ENCODE measurements at places on chromosomes 5 and 9.

- no peak for DNase-seq
These were observed 24.4 kb downstream of the NCS1 start for GRCh38 chr9:130196643-130197042.

DNA sequence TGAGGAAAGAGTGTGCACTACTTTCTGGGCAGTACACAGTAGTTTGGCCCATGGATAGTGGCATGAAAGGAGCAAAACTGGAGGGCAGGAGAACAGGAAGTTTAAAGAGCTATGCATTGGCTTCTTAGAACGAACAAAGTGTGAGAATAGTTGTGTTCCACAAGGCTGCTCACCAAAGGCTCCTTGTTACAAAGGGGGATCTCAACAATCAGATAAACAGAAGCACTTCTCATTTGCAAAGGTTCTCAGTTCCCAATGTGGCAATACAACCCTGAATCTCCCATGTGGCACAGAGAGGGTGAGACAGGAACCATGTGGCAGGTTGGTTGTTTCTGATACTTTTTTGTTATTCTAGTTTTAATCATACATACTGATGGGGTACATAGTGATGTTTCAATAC, 158.4 kb downstream of the CARTPT start:
- no peak for DNase-seq

DNA sequence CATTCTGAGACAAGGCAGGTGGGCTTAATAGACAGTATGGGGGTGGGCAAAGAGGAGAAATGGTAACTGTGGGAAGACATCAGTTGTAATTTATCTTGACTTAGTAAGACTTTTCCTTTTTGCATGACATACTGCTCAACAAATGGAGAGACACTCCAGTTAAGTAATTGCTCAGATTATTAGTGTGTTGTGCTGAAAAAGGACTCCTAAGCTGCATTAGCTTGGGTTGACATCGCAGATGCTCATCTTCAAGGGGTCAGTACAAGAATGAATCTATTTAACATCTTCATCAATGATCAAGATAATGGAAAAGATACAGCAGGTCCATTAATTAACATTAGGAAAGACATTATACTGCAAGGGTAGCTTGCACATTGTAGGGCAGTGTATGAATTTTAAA, 181.1 kb upstream of the ELAVL2 start:
- DNase-seq: no peak

GRCh38 chr5:52041842-52042241, 658.6 kb downstream of the ISL1 start:
- no peak for DNase-seq

- DNase-seq: no peak
These were observed 266.8 kb downstream of the MAT2B start for GRCh38 chr5:163772241-163772640.

DNA sequence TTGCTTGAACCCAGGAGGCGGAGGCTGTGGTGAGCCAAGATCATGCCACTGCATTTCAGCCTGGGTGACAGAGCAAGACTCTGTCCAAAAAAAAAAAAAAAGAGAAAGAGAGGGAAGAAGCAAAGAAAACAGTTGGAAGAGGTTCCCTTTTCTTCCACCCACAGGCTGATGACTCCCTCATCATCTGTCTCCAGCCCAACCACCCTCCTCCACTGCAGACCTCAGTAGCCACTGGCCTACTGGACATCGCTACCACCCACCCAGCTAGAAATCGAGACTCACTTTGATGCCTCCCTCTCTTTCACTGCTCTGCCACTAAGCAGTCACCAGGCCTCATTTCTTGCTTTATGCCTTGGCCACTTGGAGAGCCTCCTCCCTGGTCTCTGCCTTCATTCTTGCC, 71.2 kb downstream of the NIPSNAP3B start:
- DNase-seq: no peak

DNA sequence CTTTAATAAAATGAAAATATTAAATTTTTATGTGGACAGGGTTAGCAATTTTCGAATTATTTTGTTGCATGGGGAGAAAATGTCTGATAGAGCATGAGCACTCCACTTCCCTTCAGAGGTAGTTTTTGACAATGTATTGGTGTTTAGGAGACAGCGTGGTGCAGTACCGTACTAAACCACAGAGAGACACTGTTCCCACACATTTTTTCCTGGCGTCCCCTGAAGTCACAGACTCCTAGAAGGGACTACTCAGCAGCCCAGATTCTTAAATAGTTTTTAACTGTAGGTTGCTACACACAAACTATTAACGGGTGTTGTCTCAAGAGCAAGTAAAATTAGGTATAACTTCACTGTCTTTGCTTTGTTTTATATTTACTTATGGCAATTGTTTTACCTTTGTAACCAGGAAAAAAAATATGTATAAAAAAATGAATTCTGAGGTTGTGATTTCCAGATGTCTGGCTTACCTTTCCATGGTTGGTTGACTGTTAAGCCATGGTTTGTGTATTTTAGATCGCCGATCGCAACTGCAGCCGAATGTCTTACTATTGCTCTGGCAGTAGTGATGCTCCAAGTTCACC, 171.2 kb downstream of the DOCK8 start:
- no peak for DNase-seq

DNA sequence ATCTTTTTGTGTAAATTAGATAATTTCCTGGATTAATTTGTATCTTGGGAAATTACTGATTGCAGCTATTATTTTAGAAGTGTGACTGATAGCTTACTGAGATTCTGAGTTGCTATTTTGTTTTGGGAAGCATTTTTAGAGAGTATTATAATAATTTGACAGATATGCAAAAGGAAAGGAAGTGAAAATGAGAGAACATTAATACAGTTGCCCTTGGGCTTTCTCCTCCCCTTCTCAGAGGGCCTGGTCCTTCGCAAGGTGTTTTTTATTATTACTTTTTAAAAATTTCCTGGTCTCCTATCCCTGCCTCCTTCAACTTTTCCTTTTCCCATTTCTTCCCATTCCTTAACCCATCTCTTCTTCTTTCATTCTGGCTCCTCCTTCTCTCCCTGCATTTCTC, 32.6 kb downstream of the UBAP1 start:
- no peak for DNase-seq

GRCh38 chr9:38066197-38066913, 2.7 kb downstream of the SHB start:
- no peak for DNase-seq

DNA sequence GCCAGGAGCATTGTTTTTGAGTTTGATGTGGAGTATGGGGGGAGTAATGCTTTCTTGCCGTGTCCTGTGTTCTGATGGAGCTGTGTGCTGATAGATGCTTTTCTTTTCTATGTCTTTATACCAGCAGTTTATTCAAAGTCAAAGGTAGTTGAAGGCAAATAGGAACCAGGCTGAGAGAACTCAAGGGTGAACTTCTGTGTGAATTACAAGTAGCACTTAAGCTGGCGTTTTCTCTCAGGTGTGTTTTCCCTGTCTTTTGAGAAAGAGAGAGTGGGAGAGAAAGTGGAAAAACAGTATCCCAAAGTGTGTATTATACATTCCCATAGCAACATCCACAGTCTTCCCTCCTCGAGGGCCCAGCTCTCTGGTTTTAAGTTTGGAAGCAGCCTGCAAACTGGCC, 1.5 kb downstream of the TNFAIP8 start:
- no peak for DNase-seq

DNA sequence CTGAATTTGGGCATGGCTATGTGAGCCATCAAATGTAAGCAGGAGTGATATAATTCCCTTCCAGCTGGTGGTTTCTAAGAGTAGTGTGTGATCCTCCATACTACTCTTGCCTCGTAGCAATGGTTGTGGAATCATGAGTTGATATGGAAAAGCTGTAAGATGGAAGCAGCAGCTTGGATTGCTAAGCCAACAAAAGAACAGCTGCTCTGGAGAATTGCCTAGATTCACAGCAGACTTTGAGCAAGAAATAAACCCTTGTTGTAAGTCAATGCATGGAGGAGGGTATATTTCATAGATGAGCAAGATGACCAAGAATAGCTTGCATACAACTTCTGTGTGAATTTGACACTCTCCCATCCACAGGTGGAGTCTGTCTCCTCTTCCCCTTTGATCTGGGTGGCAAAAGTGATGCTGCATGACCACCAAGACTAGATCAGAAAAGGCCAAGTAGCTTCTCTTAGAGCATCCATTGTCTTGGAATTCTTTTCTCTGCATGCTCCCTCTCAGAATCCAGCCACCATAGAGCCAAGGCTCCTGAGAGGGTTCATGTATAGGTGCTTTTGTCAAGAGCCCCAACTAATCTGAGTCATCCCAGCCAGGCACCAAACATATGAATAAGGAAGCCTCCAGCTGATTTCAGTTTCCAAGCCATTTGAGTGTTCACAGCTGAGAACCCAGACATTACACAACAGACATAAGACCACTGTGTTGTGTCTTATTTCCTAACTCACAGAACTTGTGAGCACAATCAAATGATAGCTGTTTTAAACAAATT, 79.0 kb downstream of the PRLR start:
- DNase-seq: no peak

DNA sequence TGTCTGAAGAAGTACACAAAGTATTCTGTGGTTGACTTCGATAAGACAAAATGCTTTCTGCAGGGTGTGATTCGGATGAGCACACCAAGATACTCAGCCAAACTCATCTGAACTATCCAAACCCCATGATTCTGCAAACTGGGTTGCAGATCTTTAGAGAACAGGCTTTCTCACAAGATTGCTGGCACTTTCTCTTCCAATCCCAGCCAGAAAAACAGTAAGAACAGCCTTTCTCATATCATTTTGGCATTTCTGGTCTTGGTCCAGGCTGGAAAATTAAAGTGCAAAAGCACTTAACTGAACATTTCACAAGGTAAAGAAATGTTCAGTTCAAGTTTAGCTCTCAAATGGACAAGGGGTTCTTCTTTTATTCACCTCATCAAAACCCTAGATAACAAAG, 269.1 kb downstream of the NR2F1-AS1 start:
- DNase-seq: no peak

GRCh38 chr5:96962540-96962991, 26.7 kb downstream of the LNPEP start:
- DNase-seq: no peak

DNA sequence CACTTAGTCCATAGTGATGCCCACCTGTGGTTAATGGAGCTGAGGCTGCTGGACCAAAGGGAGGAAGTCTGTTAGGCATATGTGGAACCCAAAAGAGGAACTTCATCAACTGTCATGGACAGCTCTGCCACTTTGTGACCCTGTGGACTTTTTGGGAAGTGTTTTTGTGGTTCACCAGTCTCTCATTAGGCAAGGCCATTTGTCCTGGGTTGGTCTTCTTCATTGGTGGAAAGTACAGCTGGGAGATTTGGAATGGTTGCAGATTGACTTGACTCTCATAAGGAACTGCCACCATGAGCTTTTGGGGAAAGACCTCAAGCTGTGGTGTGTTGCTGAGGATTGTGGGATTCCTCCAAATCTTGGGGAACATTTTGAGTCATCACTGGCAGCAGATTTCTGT, 31.9 kb upstream of the IL12B start:
- DNase-seq: no peak

GRCh38 chr9:94717761-94718160, 8.7 kb upstream of the AOPEP start:
- DNase-seq: no peak

DNA sequence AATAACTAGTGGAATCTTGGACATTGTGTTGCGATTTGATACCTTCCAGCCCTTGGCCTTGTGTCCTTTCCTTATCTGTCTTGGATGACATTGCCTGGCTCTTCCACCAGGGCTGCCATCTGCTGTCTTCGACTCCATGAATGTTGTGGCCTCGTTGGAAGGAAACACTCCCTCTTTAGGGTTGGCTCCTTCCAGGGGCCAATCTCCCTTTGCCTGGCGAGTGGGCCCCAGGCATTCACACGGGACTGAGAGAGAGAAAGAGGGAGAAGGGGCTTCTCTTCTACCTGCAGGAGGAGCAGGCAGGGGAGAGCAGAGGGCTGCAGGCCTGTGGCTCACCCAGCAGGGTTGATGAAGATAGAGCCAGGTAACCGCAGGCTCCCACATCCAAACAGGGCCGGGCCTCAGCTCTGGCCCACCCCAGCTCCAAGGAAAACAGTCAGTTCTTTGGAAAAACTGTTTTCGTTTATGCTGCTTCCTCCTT, 31.3 kb downstream of the FGF1 start:
- DNase-seq: no peak

- DNase-seq: no peak
These were observed 15.7 kb downstream of the KCNIP1 start for GRCh38 chr5:170519549-170519948.

DNA sequence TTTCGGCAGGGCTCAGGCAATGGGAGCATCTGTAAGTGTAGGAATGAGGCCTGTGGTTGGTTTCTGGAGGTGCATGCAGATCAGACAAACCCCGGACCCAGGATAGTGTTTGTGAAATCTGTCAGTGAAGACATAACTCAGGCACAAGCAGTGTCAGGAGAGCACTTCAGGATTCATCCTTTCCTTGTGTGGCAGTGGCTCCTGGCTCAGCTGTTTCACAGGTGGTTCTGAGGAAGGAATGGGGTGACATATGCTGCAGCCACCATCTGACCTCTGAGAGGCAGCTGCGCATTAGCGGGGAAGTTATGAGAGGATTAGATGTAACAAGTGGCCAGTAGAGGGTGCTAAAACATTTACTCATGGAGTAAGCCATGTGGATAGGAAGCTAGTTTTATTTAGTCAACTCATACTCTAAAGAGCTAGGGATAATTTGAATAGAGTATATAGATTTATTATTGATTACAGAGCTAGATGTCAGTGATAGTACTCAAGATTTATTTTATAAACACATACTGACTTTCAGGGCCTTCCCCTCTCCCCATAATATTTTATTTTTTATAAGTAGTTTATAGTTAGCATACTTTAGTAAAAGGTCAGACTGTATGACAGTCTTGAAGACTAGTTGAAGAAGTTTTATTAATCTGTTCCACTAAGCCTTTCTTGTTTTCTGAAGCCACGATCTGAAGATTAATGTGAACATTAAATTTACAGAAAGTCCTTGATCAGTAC, 28.4 kb downstream of the NNT start:
- no peak for DNase-seq

DNA sequence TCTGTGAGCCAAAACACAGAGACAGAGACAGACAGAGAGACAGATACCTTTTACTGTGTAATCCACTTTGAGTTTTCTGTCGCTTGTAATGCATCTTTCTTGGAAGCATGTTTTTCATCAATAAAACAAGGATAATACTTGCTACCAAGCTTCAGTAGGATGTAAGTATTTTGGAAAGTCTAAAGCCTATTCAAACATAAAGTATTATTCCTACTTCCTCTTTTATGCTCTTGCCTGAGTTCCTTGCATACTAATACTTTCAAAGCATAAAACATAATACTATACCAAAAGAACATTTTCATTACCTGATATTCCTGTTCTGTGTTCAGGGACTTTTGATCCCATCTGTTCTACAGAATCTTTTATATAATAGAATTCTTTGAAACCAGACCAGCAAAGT, 64.5 kb upstream of the SLC30A5 start:
- DNase-seq: no peak

- DNase-seq: no peak
These were observed 6.9 kb downstream of the GMCL2 start for GRCh38 chr5:178180141-178180863.

DNA sequence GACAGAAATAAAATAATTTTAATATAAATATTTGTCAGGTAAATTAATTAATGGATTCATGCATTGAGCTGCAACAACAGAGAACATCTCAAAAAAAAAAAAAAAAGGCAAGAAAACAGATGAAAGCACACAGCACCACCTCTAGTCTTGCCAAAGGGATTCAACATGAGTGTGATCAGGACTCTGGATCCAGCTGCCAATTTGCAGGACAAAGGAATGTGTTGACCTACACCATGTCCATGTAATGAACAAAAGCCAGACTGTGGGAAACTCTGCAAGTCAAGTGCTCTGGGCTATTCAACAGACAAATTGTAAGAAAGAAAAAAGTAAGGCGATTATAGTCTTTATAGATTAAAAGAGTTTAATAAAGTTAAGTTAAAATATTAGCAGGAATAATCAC, 769.3 kb downstream of the TLR4 start:
- DNase-seq: no peak

- DNase-seq: no peak
These were observed 25.1 kb downstream of the ACSL6 start for GRCh38 chr5:131986161-131986912.

All from stimulated activated CD8-positive, alpha-beta memory T cell treated with anti-CD3 and anti-CD28 coated beads, Interleukin-4, amount 100 ng/mL, for 1 hour (primary cell).